Ammon's horn (tissue), 1 donor: ENCODE measurements at places on chromosomes 3 and 15.

DNA sequence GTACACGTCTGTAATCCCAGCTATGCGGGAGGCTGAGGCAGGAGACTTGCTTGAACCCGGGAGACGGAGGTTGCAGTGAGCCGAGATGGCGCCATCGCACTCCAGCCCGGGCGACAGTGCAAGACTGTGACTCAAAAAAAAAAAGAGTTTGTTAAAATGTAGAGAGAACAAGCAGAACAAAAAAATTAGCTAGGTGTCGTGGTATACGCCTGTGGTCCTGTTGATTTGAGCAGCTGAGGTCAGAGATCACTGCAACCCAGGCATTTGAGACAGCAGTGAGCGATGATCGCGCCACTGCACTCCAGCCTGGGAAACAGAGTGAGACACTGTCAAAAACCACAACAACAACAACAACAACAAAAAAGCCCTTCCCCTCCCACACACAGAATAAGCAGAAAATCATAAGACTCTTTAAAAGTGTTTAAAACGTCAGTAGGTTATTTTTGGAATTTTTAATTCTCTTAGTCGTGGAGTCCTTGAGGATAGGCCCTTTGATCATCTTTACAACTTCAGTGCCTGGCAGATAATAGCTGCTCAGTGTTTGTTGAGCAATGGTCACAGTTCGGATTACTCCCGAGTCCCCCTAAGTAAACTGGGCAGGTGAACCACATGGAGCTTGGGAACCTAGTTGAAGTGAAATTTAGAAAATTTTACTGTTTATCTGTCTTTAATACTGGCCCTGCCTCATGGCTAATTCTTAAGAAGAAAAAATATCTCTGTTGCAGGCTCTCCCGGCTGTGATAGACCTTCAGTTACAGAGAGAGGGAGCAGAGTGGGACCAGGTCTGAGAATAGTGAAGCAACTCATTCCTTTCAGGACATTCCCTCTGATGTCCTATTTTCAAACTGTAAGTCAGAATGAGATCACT lies 6.2 kb downstream of the NIPA2 start:
- DNase-seq: no peak

DNA sequence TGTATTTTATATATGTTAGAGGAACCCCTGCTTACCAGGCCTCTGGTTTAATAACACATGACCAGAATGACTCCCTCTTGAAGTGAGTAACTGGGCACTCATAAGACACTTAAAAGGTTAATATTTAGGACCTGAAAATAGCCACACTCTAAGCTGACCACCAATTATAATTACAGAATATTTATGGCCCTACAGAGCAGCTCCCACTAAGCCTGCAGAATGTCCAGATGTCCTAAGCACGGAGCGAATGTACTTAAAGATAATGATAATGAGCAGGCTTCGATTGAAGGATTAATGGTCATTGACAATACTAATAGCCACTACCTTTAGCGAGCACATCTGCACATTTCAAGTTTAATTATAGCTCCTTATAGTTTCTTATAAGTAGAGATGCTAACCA lies 22.8 kb upstream of the KCTD6 start:
- DNase-seq: no peak

GRCh38 chr3:141738891-141739363 lies 829 bp downstream of the RNF7 start:
- peak; percentile 29 for DNase-seq

DNA sequence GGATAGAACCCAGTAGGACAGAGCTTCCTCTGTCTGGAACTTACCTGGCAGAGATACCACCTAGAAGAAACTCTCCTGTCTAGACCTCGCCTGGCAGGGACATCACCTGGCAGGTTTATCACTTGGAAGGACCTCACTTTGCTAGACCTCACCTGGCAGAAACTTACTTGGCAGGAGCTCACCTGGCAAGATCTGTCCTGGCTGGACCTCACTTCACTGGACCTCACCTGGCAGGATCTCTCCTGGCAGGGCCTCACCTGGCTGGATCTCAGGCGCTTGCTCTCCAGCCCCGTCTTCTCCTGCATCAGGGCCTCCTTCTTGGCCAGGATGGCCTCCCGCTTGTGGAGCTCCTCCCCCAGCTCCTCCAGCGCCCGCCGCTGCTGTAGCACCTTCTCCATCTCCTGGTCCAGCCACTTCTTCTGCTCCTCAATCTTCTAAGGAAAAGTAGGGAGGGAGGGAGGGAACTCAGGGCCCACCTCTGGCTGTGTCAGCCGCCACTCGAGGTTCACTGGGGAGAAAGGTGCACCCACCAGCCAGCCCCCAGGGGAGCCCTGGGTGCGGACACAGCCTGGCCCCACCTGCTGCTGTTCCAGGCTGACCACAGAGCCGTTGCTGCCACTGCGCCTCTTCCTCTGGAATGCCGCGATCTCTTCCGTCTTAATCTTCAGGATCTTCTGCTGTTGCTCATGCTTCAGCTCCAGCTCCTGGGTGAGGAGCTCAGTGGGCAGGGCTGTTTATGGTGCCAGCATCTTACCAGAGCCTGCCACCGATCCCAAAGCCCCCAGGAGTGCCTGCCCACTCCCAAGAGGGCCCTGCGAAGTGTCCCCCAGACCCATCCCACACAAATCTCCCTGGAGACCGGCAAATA lies 22.5 kb downstream of the KIF7 start:
- DNase-seq: no peak

DNA sequence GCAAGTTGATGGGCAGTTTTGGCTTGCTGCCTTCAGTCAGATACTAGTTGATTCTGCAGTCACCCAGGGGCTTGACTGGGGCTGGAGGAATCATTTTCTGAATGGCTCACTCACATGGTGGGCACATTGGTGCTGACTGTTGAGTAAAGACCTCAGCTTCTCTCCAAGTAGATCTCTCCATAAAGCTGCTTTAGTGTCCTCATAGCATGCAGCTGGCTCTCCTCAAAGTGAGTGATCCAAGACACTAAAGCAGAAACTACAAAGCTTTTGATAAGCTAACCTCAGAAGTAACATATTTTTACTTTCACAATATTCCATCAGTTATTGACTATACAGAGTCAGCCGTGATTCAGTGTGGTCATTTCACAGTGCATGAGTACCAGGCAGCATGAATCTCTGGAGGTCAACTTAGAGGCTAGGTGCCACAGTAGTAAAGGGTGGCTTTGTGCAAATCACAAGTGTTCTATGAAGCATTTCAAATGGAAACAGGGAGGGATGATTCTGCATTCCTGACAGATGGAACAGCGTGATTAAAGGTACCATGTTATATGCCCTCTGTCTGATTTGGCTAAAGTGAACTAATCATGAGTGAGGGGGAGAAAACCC lies 24.3 kb upstream of the ATP8B4 start:
- DNase-seq: no peak

DNA sequence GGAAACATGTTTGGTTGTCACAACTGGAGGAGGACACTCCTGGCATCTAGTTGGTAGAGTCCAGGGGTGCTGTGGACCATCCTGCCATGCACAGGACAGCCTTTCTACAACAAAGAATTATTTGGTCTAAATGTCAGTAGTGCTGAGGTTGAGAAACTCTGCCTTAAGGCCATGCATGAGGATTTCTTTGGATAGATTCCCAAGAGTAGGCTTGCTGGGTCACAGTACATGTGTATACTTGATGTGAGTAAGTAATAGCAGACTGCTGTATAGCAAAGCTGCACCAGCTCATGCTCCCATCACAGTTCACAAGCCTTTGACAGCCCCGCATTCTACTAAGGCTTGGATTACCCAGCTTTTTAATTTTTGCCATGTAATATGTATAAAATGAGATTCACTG lies 151.3 kb downstream of the MFSD1 start:
- no peak for DNase-seq

DNA sequence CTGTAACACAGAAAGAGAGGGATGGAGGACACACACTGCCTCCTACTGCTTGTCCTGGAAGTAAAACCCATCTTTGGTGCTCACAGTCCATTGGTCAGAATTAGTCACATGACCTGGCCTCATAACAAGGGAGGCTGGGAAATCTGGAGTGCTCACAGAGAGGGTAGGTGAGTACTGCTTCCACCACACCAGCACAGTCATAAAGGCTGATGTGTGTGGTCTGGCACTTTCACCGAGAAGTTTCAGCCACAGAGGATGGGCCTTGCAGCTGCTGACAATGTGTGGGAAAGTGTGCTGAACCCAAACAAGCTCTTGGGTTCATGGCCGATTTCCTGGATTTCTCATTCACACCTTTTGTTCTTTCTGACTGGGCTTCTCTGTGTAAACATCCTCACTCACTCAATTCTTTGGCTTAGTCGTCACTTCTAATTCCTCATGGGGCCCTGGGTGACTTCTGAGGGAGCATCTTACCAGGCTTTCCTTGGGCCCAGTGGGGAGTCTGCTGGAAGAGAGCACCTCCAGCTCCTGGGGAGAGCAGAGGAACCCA lies 100.7 kb downstream of the ASB7 start:
- no peak for DNase-seq

DNA sequence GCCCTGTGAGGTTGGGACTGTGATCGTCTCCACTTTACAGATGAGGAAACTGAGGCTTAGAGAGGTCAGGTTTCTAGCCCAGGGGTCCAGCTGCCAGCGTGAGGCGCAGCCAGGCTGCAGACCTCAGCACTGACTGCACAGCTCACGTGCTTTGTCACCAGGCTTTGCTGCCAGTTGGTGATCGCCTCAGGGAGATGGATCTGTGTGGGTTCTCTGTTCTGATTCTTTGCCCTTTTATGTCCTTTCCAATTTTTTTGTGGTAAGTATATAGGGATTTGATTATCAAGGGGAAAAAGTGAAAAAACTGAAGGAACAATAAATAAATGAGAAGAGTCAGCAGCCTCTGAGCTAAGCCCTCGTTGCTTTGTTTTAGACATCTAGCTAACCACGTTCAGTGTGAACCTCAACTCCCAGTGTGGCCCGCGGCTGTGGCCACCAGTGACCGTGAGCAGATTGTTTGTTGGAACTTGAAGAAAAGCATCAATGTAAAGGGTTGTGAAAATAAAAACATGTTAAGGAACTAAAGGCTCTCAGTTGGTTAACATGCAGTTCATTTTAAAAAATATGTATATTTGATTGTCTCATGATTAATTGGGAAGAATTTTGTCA lies 117.6 kb downstream of the PDE8A start:
- peak; percentile 81 for DNase-seq
